ENCODE measurements at places on chromosomes 3 and 15.

DNA sequence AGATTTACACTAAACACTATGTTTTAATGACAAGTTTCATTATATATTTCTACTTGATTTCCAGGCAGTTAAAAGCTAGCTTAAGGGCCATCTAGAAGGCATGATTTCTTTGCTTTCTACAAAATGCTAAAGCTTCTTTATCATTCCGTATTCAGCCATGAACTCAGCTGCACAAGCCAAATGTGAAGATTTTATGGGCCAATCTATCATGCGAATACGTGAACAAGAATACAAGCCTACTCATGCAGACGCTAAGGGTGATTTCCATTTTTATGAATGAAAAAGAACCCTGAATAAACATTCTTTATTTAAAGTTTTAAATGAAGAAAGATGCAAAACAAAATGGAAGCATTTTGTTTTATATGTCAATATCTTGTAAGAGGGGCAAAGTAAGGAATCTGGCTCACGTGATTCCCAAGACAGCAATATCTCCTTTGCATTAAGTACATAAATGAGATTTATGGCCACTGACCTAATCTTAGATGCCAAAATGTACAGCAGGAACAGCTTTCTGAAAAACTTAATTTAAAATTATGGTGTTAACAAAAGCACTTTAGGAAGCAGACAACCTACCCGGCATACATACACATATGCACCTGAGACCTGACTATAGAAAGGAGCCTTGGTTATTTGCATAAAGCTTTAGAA is 215.8 kb downstream of the DPH6 start:
- DNase-seq = no peak

GRCh38 chr3:157117206-157117605 is 42.7 kb downstream of the CCNL1 start:
- DNase-seq = no peak

- no peak for DNase-seq
Observed at GRCh38 chr3:197022405-197023231, 7.0 kb downstream of the MELTF start.

DNA sequence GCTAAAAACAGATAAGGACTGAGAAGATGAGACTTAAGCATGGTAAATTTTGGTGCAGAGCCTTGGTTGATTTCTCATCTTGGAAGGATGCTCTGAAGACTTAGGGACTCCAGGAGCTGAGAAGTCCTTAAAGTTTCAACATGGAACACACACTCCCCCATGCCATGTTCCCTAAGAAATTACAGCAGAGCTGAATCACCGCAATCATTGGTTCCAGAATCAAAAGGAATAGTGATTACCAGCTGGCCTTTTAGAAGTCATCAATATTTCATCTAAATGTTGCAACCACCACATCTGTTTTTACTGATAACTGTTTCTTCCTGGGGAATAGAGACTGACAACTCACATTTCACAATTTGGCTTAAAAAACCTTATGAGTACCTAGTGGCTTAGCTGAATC is 229.3 kb downstream of the MINAR1 start:
- no peak for DNase-seq

DNA sequence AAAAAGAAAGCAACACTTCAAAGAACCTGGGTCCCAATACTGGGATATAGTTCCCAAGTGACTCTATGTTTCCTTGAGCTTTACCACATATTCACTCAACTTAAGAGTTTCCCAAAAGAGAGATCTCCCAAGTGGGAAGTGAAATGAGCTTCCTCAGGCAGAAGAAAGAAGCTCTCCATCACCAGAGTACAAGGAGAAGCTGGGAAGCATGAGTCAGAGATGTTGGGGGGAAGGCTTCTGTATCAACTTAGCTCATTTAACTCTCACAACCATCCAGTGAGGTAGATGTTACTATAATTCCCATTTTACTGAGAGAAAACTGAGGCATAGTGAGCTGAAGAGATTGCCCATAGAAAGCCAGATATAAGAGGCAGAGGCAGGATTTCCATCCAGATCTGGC is 47.0 kb upstream of the TRIM42 start:
- no peak for DNase-seq

DNA sequence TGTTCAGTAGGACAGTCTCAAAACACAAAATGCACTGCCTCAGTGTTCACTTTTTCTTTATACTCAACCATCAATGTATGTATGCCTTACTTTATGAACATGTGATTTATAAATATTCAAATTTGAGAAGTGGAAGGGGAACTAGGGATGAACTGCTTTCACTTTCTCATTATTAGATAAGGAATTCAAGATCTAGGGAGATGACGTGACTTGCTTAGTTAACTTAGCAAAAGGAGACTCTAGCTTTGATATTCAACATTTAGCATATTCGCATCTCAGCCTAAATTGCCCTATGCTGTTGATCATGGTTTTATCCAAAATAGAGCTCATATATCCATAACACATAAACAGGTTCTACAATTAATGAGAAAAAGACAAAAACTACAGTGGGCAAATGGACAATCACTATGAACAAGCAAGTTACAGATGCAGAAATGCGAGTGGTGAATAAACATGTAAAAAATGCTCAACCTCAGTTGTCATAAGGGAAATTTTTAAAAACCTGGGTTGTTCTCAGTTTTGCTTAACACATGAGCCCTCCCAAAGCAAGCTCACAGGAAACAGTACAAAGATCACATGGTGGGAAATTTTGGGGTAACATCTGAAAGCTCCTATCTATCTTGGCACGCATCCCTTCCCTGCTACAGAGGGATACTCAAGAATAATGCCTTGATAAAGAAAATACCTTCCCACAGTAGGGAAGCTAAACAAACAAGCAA is 269.8 kb downstream of the THRB start:
- DNase-seq = no peak

DNA sequence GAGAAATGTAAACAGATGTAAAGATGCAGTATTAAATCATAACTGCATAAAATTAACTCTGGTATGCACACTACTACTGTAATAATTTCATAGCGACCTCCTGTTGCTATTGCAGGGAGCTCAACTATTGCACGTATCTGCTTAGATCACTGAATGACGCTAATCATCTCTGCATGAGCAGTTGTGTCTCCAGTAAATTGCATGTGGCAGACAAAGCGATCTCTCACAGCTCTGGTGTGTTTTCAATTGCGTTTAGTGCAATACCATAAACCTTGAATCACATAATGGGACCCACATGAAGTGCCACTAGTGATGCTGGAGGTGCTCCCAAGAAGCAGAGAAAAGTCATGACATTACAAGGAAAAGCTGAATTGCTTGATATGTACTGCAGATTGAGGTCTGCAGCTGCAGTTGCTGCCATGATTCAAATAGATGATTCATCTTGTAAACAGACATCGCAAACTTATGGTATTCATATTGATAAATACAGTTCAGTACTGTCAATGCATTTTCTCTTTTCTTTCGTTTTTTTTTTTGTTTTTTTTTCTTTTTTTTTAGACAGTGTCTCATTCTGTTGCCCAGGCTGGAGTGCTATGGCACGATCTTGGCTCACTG is 30.2 kb upstream of the LCTL start:
- no peak for DNase-seq

DNA sequence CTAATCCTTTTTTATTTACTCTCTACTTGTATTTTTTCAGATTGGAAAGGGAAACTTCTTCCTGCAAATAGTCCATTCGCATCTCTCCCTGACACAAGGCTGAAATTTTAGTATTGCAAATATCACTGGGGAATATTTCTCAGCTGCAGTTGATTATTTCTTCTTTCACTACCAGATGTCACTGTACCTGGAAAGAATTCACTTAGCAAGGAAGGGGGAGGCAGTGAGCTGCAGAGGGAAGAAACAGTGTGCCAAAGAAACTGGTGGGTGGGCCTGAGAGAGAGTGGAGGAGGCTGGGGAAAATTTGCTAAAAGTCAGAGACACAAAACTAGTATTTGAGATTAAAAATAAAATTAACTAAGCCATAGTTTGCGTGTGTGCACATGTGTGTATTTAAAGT is 142.3 kb upstream of the STT3B start:
- DNase-seq = no peak

DNA sequence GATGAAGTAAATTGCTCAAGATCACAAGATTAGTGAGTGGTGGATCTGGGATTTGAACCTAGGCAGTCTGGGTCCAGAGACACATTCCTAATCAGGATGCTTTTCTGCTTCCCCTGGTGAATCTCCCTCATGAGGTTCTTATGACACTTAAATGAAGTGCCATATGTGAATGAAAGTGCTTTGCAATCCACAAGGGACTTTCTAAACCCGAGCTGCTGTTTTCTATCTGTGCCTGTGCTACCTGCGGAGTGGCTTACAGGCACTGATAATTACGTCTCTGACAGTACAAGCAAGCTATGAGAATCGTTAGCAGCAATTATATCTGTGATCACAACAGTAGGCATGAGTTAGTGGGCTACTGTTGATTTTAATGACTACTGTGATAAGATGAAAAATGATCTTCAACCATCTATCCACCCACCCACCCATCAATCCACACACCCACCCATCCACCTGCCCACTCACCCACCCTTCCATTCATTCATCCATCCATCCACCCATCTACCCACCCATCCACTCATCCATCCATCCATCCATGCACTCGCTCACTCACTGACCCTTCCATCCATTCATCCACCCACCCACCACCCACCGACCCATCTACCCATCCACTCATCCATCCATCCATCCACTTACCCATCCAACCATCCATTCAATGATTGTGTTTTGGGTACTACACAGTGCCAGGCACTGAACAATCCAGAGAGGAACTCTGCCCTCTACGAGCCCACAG is 51.8 kb downstream of the ATP2B2 start:
- DNase-seq = no peak

- no peak for DNase-seq
Observed at GRCh38 chr3:113758389-113759024, 11.7 kb downstream of the ATP6V1A start.

DNA sequence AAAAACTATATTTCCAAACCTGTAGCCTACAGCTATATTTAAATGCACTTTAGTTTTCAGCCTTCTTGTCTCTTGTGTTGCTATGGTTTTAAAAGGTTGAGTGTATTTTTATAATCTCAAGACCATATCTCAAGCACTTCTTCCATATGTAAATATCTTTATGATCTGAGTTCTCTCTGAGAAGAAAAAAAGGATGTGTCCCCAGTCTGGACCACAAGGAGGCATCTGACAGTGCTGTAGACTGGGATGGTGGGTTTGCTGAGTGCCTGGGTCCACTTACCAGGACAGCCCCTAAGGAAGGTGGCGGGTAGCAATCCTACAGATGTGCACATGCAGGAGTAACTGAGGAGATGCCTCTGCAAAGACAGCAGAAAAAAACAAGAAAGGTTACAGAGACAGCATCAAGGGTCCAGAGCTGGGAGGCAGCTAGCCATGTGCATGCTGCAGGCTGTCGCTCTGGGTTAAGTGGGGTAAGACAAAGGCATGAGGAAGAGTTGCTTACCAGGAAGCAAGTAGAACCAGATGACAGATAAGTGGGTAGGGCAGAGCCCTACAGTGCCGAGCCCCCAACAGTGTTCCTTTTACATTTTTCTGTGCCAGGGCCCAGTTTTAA is 70.6 kb upstream of the SNRK start:
- no peak for DNase-seq

DNA sequence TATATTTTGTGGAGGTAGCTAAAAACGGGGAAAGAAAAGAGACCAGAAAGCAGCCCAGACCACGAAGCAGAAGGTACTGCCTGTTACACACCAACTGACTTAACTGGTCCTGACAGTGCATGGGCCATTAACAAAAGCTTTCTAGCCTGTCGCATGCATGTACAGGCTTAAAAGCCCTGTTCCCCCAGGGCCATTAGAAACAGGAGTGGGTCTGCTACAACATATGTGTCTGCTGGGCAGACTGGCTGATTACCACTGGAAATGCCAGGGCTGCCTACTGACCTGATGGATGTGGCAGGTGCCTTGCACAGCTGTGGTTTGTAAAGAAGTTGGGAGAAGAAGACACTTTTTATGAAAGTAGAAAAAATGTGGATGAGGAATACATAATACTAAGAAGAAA is 137.4 kb downstream of the GAP43 start:
- DNase-seq = no peak

DNA sequence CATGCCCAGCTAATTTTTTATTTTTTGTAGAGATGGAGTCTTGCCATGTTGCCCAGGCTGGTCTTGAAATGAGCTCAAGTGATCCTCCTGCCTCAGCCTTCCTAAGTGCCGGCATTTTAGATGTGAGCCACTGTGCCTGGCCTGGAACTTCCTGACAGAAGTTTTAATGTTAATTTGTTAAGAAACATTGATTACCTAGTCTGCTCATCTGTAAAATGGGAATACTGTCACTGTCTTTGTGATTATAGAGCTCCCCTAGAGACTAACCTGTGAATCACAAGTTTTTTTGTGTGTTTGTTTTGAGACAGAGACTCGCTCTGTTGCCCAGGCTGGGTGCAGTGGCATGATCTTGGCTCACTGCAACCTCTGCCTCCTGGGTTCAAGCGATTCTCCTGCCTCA is 4.3 kb upstream of the EIF3J start:
- no peak for DNase-seq

GRCh38 chr3:55780913-55781312 is 293.8 kb upstream of the WNT5A start:
- DNase-seq = no peak

DNA sequence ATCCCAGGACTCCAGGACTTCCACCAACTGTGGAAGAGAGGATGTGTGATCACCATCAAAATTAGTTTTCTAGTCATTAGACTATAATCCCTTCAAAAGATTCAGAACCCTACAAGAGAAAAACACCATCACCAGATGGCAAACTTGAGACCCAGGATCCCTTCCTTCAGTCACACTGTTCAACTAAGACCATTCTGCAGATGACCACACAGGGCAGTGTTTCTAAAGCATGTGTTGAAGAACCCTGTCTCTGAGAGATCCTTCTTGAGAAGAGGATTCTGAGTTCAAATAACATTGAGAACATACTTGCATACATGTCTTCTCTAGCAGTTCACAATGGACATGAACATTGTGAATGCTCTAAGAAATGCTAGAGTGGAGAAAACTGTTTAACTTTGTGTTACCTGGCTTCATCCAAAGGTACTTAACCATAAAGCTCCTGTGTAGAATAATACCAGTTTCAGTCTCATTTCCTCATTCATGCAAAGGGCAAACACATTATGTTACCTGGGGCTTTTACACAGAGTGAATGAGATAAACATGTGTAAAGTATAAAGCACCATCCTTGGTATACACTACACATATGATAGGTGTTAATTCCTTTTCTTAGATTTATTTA is 2.4 kb upstream of the ADGRG7 start:
- DNase-seq = no peak

DNA sequence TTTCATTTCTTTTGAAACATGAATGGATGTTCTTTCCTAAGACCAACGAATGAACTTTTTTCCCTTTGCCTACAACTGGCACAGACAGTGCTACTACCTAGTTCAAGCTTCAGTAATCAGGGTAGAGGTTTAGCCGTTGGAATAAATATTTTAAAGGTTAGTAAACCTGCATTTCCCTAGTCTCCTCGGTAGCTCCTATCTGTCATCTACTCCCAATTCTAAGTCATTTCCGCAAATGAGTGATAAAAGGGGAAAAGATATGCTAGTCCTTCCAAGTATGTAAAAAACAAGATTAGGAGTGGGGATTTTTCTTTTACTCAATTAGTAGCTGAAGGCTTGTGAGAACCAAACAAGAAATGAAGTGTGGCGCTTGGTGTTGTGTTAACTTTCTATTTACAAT is 15.2 kb downstream of the SLTM start:
- DNase-seq = no peak
